Stimulated activated CD8-positive, alpha-beta memory T cell treated with anti-CD3 and anti-CD28 coated beads, Interleukin-15, amount 100 ng/mL, for 1 hour (primary cell): ENCODE measurements at places on chromosomes 12 and 14.

DNA sequence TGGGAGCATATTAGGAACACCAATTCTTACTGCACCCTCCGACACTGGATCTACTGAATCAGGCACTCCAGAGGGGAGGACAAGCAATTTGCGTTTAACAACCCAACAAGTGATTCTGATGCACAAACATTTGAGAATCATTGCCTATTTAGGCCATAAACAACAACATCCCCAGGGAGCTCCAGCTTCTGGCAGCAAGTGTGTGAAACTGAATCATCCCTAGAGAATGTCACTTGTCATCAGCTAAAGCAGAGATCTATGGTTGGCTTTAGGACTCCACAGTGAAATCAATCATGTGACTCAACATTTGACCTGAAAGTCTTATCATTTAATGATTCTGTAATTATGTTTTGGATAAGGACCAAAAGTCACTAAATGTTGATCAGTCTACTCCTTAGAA lies 505.0 kb upstream of the FLRT2 start:
- DNase-seq = no peak

GRCh38 chr14:96083667-96084320 lies 44.6 kb downstream of the C14orf132 start:
- no peak for DNase-seq

DNA sequence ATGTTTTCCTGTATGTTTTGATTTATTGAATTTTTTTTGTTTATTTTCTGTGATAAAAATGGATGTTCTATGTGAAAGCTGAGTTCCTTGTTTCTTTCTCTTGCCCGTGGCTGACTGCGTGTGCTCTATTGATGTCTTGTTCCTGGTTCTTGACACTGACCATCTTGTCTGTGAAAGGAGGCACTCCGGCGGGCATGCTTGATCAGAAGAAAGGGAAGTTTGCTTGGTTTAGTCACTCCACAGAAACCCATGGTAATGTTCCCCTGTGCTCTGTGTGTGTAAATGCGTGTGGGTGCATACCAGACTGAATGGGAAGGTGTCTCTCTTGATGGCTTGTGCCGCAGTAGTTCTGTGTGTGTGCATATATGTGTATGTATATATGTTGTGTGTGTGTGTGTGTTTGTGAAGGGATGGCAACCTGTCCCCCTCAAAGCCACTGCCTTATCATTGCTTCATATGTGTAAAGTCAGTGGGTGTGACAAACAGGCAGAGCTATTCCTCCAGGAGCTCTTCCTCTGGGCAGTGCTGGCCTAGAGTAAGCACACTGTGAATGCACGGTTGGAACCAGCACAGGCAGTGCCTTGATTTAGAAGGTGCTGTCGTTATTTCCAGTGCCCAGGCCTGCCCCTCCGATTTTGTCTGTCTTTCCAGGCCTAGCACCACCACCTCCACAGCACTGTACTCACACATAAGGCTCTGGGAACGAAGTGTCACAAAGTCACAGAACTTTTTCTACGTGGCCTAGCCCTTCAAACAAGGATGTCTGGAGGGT lies 247.3 kb upstream of the FKBP4 start:
- DNase-seq = no peak

DNA sequence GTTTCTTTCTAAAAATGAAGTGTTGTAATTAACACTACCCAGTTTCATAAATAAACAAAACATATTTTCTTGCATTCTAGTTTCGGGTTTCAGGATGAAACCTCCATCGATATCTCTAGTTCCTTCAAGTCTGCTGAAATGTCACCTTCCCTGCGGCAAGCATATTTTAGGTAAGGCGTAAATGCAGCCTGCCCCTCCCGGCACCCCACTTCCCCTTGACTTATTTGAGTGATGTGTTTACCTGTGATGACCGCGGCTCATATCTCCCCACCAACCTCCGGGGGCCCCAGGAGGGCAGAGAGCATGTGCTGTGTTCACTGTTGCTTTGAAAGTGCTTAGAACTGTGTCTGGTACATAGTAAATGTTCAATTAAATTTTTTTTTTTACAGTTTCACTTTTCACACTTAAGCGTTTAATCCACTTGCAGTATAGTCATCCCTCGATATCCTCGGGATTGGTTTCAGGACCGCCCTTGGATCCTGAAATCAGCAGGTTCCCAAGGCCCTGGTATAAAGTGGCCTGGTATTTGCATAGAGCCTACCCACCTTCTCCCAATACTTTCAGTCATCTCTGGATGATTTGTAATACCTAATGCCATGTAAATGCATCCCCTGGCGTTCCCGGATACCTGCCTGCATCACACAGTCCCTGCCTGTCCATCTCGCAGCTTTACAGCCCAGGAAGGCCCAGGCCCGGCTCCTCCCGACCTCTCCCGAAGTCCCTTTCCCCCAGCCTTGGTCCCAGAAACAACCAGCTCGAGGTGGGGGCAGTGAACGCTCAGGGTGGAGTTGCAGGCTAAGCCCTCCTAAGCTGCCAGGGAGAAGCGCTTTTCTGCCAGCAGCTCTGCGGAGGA lies 40.2 kb upstream of the FBRSL1 start:
- DNase-seq = no peak

- DNase-seq = no peak
These were observed 196.2 kb downstream of the CACNA1C start for GRCh38 chr12:2248901-2249381.

- no peak for DNase-seq
These were observed 10.6 kb upstream of the ACOT1 start for GRCh38 chr14:73526036-73526984.

GRCh38 chr12:68871921-68872320 lies 61.0 kb downstream of the CPM start:
- DNase-seq = no peak

GRCh38 chr12:48356041-48356768 lies 5.5 kb upstream of the ZNF641 start:
- no peak for DNase-seq

- DNase-seq = no peak
These were observed 656 bp upstream of the DTD2 start for GRCh38 chr14:31457665-31458659.

DNA sequence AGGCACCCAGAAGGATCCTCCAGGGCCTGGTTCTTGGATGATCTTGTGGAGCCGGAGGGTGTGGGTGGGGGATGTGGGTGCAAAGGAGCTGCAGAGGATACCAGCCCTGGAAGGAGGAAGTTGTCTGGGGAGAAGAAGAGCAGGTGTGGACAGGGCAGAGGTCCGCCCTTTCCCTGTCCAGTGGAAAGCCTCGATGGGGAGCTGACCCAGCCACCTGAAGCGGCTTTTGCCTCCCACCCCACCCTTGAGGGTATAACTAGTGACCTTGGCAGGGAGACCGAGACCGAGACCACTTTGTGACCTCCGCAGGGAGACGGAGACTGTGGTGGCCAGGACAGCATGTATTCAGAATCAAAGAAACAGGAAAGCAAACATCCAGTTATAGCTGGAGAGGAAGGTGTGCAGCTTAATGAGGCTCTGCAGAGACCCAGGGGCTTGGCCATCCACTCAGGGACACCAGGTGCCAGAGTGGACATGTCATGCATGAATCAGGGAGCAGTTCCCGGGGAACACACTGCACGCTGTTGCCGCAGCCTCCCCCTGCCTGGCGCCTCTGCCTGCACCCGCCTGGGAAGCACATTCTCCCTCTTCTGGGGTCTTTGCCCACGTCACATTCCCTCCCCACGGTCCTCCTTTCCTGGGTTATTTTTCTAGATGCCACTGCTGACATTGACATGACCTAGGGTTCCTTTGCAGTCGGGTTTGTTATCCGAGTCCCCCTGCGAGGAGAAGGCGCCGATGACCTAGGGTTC lies 87.7 kb downstream of the ADGRD1 start:
- no peak for DNase-seq

DNA sequence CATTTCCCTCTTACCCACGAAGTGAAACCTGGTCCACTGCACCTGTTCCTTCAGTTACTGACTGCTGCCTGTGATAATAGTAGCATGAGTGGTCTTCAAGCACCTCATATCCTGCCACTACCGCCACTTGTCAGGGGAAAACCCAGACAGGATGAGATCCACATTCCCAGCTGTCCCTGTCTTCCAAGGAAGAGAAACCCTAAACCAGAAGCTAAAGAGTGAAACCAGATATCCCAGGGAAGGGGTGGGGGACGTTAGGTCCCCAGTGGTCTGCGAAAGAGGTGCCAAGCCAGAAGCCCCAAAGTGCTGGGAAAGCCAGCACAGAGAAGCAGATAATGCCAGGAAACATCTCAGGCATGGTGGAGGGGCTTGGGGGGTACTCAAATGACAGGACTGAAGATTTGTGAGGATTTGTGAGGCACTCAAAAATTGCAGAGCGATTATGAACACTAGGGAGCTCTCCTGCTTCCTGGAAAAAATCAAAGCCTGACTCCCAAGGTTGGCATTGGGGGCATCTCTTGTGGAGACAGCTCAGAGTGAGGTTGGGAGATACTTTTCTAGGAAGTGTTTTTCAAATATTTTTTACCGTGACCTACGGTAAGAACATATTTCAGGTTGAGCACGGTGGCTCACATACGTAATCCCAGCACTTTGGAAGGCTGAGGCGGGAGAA lies 77.9 kb downstream of the TMEM30B start:
- no peak for DNase-seq
